CD8-positive, alpha-beta memory T cell (primary cell): ENCODE measurements at places on chromosomes 2 and 18. TPM values are rescaled to one million over a fixed set of nuclear protein-coding genes. Genes with fewer than 3 reads are reported as not detected.

Gene TEX44
- total RNA-seq = not detected

Gene DYNC1I2
- 48.3 TPM for total RNA-seq

Gene SUCLG1
- 72.7 TPM for total RNA-seq

Gene DIPK1C
- not detected for total RNA-seq
